ENCODE measurements at places on chromosomes 7 and 10.

GRCh38 chr7:27405780-27406179, 163.2 kb downstream of the EVX1 start:
- no peak for DNase-seq

GRCh38 chr10:29452546-29452945, 163.7 kb downstream of the LYZL1 start:
- DNase-seq: no peak

- no peak for DNase-seq
Observed at GRCh38 chr10:35335133-35336083, 901 bp upstream of the CCNY start.

DNA sequence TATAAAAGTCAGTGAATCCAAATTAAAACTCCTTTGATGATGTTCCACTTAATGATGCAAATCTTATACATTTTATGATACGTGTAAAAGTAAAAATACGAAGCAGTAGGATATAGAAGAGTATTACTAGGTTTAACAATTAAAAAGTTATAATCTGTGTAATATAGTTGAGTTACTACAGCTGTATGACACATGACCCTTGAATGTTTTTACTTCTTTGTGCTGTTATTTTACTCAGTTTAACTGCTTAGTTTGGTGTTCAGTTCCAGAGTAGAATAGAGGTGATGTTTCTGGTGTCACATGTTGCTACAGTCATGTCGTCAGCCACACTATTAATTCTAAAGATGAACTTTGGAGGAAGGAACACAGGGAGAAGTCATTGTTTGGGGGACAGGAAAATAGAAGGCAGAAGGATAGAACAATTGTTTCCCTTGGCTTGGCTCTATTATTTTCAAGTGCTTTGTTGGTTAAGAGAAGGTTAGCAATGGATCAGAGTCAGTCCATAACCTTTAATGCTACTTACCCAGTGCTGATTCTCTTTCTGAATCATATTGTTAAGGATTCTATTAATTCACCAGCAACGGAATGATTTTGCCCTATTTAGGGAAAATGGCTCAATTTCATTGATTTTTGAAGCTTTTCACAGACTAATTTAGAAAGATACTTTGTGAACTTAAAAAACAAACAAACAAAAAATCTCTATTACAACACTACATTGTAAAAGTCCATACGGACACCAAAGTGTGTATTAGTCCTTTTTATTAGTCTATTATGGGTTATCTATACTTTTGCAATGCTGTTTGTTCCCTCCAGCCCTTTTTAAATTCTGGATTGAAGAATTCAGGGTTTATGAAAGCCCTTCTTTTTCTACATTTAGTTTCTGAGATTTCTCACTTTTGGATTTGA, 73.4 kb downstream of the CPED1 start:
- DNase-seq: no peak

All from T-helper 2 cell treated with Interferon-gamma antibody and Interleukin-4, amounts not matched to agents 5 μg/mL and 100 μg/mL, for 36 hours (primary cell).